Cortex of kidney (tissue), 1 donor: ENCODE measurements at places on chromosomes 7 and 10.

GRCh38 chr7:44775383-44776107 is 20.9 kb upstream of the PPIA start:
- DNase-seq = no peak

DNA sequence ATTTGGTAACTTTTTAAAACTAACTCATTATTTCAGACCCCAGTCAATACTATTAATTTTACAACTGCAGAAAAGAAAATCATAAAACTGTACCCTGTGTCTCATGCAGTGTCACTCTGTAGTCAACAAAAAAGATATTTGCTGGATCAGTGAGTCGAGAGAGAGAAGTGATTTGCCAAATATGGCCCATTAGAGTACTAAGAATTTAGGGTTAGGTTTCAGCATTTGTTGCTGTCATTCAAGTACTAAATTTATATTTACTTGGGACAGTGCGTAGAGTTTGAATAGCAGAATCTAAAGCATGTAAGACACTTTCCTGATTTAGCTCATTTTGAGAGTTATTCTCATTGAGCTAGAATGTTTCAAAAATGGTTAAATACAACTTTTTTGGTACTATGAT is 38.9 kb downstream of the CACNA2D1 start:
- DNase-seq = no peak

GRCh38 chr10:112249722-112250121 is 33.5 kb upstream of the TECTB start:
- no peak for DNase-seq

DNA sequence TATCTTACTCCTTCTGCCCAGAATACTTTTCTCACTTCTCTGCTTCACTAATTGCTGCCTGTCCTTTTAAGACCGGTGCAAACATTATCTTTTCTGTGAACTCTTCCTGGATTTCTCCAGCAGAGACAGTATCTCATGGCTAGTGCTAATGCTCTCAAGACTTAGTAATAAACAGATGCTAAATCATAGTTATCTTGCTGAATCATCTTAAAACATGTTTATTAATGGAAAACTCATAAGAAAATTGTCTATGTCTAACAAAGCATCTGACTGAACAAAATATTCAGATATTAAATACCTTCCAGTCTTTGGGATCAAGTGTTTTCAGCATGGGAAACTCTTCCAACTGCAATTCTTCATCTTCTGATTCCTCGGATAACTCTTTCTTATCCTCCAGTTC is 3.1 kb downstream of the DNAJC2 start:
- no peak for DNase-seq

- DNase-seq = no peak
These were observed 57.4 kb downstream of the PPP1R17 start for GRCh38 chr7:31744294-31744874.

DNA sequence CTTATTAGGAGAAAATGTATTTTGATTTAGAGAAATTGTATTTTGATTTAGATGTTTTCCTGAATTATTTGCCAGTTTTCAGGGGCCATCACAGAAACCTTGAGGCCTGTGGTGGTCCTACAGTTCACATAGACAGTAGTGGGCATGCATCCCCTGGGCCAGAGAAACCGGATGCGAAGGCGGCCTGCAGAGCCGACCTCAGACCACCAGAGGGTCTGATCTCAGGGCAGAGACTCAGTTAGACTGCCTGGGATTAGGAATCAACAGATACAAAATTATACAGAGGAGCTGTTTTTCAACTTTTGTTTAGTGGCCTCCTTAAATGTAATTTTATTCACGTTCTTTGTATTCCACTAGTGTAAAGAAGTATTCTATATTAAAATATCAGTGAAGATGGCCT is 158.4 kb downstream of the PAXIP1 start:
- no peak for DNase-seq

GRCh38 chr10:113291413-113291812 is 261.4 kb upstream of the HABP2 start:
- DNase-seq = no peak

DNA sequence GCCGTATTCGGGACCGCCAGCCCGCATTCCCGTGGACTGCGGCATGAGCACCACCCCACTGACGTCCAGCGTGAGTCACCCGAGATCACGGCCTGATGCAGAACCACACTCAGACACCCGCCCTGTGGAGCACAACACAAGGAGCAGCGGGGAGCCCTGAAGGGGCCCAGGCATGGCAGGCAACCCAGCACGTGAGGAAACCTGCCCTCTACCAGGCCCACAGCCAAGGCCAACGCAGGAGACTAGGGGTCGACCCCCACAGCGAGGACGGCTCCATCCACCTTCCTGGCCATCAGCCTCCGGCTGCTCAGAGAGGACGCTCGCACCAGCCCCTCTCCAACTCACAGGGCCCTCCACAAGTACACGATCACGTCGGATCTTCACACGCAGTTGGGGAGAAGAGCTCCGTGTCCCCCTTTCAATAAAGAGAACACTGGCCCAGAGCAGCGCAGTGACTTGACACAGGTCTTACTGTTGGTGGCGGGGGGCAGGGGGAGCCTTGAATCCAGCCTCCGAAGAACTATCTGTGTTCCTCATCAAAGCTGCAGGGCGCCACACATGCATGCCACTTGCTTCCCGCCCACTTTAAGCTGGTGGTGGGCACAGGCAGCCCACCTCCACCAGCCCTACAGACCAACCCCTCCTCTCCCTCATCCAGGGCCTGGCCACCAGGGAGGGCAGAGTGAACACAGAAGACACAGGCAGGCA is 22.0 kb downstream of the MAD1L1 start:
- DNase-seq = no peak

DNA sequence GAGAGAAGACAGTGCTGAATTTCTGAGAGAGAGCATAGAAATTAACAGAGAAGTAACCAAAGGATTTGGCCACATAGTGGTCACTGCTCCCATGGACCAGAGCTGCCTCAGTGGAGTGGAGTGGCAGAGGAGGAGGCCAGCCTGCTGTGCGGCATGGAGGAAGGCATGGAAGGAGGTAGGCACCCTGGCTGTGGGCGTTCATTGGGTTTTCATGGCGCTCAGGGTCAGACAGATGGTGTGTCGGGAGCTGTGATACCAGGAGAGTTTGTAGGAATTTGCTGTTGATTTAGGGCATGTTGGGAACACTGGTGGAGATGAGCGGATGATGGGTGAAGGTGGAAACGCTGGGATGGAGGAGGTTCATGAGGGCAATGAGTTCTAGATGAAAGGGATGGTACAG is 78.9 kb upstream of the INSYN2A start:
- no peak for DNase-seq

DNA sequence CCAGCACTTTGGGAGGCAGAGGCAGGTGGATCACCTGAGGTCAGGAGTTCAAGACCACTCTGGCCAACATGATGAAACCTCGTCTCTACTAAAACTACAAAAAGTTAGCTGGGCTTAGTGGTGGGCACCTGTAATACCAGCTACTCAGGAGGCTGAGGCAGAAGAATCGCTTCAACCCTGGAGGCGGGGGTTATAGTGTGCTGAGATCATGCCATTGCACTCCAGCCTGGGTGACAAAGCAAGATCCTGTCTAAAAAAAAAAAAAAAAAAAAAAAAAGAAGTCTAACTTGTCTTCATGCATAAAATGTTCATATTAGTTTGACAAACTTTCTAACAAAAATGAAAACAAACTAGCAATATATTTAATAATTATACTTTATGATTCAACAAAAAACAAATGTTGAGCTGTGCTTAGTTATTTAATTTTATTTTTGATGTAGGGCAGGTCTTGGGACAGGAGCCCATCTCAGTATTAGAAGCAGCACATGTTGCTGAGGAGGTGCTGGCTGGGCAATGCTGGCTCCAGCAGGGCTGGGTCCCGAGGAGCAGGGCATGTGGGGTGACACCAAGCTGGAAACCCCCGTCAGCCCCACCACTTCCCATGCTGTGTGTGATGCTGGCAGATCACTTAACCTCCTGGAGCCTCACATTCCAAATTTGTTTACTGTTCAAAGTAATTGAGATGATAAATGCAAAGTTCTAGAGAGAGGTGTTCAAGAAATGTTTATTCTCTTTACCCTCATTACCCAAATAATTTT is 335.3 kb upstream of the KLF6 start:
- DNase-seq = no peak

- DNase-seq = no peak
These were observed 107.2 kb upstream of the NPTX2 start for GRCh38 chr7:98509836-98510235.

GRCh38 chr10:60466267-60467201 is 76.9 kb upstream of the ANK3 start:
- DNase-seq = no peak

DNA sequence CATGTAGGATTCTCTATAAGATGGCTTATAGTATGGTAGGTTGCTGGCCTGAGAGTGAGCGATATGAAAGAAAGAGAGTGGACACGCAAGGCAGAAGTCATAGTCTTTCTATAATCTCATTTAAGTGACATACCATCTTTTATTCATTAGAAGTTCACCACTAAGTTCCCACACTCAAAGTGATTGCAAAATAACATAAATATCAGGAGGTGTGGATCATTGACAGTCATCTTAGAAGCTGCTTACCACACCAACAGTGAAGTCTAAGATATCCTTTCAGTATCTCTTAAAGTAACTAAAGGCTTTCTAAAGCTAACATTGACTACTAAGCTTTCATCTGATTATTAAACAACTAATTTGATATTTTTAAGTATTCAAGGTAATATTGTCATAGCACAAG is 36.9 kb upstream of the GNAI1 start:
- DNase-seq = no peak

GRCh38 chr7:98200364-98200763 is 10.9 kb upstream of the BHLHA15 start:
- DNase-seq = no peak

- DNase-seq = no peak
These were observed 115.8 kb upstream of the SORCS1 start for GRCh38 chr10:107280293-107280692.

GRCh38 chr10:88012641-88013040 is 149.2 kb downstream of the PTEN start:
- DNase-seq = no peak
